ENCODE measurements at places on chromosomes 7 and 10.

DNA sequence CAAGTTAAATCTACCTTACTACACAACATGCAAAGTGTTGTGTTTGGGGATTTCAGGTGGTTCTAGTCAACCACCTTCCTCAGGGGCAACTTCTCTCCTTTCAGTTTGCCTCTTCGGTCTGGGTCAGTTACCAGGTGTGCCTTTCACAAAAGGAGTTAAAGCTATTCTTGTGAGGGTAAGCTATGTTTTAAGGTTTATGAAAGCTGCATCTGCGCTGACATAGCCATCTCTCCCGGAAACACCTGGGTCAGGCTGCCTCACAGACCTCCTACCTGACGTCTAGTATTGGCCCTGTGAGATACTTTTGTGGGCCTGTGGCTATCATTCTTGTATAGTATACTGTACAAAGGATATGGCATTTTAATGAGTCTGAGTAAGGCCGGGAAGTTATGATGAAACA, 67.7 kb upstream of the ITGA8 start:
- DNase-seq, result no peak

- DNase-seq, result no peak
Measured at GRCh38 chr7:105773030-105773460, 103.4 kb downstream of the ATXN7L1 start.

DNA sequence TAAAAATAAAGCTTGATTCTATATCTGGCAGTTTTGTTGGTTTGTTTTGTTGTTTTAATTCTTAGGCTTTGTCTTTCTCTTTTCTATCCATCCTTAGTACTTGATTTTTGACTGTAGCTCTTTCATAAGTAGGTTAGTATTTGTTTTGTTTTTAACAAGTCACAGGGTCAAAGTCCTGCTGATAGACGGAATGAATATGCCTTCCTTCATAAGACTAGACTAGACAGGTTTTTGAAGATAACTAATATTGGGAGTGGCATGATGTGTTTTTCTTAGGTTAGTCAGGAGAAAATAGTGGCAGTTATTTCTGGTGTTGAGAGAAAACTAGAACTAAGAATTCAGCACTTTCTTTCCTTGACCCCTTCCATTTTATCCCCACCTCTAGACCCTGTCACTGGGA, 50.4 kb downstream of the CASD1 start:
- no peak for DNase-seq

GRCh38 chr7:39265641-39266591, 288.2 kb downstream of the POU6F2 start:
- no peak for DNase-seq

- DNase-seq, result no peak
Measured at GRCh38 chr10:28111712-28112111, 112.8 kb upstream of the ODAD2 start.

- DNase-seq, result no peak
Measured at GRCh38 chr7:16061011-16061410, 360.3 kb downstream of the CRPPA start.

GRCh38 chr7:17632384-17632783, 307.9 kb downstream of the SNX13 start:
- DNase-seq, result no peak

DNA sequence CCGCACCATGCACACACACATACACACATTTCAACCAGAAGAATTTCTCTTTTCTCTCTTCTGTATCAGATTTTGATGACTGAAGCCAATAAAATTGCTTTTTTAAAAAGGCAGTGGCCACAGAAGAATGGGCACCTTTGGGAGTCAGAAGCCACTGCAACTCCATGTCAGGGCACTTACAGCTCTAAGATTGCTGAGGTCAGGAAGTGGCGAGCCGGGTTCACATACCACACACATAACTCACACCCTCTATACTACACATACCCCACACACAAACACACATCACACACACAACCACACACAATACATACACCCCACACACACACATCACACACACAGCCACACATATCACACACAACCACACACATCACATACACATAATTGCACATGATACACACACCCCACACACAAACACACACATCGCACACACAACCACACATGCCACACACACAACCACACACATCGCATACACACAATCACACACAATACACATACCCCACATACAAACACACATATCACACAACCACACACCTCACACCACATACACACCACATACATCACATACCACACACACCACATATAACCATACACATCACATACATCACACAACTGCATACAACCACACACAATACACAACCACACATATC, 31.2 kb downstream of the GPRIN2 start:
- DNase-seq, result peak; percentile 88

- no peak for DNase-seq
Measured at GRCh38 chr7:114160925-114161324, 242.1 kb upstream of the PPP1R3A start.

- no peak for DNase-seq
Measured at GRCh38 chr7:115198143-115198542, 276.2 kb downstream of the MDFIC start.

DNA sequence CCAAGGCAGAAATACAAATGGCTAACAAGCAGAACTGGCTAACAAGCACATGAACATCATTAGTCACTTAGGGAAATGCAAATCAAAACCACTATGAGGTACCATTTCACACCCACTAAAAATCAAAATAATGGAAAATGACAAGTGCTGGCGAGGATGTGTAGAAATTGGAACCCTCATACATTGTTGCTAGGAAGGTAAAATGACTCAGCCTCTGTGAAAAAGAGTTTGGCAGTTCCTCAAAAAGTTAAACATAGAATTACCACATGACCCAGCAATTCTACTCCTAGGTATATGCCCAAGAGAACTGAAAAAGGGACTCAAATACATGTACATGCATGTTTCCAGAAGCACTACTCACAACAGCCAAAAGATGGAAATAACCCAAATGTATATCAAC, 52.8 kb upstream of the ANAPC16 start:
- peak; percentile 11 for DNase-seq

DNA sequence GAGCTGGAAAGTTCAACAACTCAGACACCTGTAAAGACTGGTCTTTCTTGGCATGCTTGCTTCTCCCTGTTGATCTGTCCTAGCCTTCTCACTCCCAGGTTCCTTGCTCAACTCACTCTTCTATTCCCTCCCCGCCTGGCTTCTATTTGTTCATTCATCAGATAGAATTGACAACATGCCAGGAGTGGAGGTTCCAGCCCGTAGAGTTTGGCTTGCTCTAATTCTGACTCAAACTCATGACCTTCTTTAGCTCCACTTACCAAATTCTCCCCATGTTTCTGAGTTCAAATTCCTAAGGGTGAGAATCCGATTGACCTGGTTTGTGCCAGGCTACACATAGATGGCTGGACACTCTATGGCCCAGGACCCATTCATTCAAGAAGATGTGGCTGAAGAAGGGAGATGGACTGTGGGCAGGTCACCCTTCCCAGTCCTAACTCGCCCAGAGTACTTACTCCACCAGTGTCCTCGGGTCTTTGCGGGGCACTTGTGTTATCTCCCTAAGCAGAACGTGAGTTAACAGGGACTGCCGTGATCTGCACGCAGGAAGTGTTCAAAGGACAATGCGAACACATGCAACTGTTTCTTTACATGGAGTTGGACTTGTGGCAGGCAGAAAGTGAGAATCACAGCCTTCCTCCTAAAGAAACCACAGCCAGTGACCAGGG, 4.0 kb upstream of the TMEM236 start:
- DNase-seq, result no peak

GRCh38 chr7:124843336-124843735, 77.7 kb upstream of the GPR37 start:
- no peak for DNase-seq

DNA sequence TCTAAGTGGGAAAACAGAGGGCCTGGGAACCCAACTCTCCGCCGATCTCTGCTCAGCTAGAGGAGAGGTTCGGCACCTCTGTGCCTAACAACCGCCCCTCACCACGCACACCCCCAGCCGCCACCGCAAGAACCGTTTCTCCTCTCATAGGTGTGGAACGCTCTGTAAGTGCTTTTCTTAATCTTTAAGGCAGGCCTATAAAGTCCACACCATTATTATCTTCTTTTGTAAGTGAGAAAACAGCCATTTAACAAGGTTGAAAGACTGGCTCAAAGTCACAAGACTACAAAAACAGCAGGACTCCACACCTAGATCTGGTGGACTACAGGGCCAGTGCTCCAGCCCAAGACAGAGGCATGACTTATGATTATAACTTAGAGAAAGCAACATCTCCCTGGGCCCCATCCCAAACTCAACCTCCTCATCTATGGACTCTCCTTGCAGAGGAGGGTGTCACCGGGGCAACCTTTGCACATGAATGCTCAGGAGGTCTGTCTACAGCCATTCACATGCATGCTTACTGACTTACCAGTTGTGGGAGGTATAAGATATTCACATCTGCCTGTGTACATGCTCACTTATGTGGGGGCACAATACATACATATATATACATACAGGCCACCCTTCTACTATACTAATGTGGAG, 7.9 kb upstream of the NKX2-3 start:
- no peak for DNase-seq

DNA sequence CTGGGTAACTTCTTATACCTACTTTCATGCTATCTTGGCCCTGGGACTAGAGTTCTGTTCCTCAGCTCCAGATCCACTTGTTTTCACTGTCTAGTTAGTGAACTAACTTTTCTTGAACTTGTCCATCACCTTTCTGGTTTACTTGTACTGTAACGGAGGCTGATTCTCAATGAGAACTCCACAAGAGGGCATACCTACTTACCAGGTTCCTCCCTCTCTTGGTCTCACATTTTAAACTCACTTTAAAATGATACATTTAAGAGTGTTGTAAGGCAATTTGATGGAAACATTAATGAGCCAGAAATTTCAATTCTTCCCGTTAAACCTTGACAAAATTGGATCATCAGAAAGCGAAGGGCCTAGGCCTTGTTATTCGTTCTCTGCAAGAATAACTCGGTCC, 111.6 kb downstream of the MAGI2 start:
- no peak for DNase-seq

DNA sequence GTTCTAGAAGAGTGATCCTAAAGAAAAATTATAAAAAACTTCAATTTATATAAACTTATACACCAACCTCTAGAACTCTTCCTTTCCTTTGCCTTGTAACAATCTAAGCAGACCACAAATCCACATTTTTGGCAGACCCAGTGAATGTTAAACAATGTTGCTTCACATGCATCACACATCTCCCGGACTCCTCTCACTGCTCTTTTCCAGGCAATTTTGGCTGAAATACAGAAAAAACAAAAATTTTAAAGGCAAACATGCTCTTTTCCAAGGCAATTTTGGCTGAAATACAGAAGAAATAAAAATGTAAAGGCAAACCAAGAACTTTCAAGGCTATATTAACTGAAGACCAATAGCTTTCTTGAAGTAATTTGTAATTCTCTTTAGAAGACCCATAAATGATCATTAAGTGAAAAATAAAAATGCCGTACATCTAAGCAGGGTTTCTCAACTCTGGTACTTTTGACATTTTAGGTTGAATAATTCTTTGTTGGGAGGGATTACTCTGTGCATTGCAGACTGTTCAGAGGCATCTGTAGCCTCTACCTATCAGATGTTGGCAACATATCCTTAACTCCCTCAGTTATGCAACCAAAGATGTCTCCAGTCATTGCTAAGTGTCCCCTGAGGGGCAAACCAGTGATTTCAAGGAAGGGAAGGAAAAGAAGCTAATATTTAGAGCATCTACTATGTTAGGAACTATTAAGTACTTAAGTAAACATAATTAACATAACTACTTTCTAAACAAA, 64.4 kb downstream of the NRBF2 start:
- DNase-seq, result no peak

- DNase-seq, result no peak
Measured at GRCh38 chr10:59234194-59234593, 57.8 kb downstream of the PHYHIPL start.

DNA sequence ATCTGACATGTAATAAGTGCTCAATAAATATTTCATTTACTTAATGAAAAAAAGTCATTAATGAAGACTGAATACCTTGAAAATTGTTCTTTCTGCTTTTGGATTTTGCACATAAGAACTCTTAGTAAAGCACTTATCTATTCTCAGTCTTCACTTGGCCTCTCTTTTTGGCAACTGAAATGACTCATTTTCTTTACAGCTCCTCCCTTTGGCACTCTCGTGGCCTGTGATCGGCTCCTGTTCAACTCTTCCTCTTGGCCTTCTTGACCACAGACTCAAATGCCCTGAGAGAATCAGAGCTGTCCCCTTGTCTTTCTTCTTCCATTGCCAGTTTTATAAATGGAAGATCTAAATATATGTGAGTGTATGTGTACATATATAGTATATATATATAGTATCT, 54.2 kb downstream of the FOXP2 start:
- DNase-seq, result no peak

GRCh38 chr7:86931439-86931838, 128.0 kb downstream of the ELAPOR2 start:
- DNase-seq, result no peak

GRCh38 chr10:121695731-121696464, 97.7 kb upstream of the FGFR2 start:
- no peak for DNase-seq

DNA sequence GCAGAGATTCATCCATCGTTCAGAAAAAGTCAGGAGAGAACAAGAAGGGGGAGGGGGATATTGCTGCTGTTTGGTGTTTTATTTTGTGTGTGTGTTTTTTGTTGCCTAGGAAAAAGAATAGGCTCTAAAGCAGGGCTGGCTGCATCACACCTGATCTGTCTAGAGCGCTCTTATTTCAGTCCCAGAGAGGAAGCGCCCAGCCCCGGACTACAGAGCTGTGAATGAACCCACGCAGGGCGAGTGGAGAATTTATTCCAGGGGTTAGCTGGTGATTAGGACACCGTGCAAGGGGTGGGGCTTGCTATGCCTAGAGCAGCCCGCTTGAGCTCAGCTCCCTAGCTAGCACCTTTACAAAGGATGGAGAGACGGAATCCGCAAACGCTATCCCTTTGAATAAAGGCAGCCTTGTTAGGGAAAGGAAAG, 621 bp upstream of the FAM13C start:
- peak; percentile 30 for DNase-seq

GRCh38 chr10:95626500-95626899, 30.0 kb downstream of the ALDH18A1 start:
- no peak for DNase-seq

- peak; percentile 7 for DNase-seq
Measured at GRCh38 chr7:158353606-158354570, 233.7 kb downstream of the PTPRN2 start.

GRCh38 chr10:93248583-93249227, 175.0 kb downstream of the CYP26A1 start:
- no peak for DNase-seq

DNA sequence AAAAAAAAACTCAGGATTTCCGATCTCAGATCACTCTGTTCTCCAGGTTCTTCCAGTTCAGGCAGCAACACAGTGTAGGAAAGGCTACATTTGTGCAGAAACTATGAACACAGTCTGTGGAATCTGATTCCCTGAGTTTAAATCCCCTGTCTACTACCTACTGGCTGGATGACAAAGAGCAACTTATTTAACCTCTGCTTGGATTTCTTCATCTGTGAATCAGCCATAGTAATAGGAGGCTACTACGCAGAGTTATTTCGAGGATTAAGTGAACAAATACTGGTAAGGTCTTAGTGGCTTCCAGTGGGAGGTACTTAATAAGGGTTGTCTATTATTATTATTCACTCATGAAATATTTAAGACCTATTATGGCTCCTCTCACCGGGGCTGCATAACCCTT, 44.3 kb upstream of the PDCD4 start:
- peak; percentile 50 for DNase-seq

All from RWPE1 (cell line).